AG08396 (cell line): ENCODE measurements at places on chromosomes 12 and 14.
A peak's percentile ranks its signal among the peaks of the same experiment; 100 is the strongest.

GRCh38 chr12:90229407-90230170, 521.0 kb upstream of the ATP2B1 start:
- DNase-seq: no peak

DNA sequence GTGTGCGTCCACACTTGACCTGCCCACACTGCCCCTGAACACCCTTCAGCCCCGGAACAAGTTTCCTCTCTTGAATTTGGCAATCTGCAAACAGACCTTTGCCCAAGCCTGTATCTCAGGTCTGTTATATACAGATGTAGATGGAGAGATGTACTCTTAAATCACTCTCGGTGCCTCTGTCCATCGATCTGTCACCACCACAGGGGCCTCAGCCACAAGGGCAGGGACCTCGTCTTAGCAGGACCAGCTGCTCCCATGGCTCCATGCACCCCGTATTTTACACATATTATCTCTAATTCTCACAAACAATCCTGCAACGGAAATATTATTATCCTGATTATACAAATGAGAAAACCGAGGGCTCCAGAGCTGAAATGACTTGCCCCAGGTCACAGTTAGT, 313.4 kb downstream of the BCL11B start:
- no peak for DNase-seq

- DNase-seq: no peak
Measured at GRCh38 chr14:49036984-49037516, 549.1 kb downstream of the RPS29 start.

DNA sequence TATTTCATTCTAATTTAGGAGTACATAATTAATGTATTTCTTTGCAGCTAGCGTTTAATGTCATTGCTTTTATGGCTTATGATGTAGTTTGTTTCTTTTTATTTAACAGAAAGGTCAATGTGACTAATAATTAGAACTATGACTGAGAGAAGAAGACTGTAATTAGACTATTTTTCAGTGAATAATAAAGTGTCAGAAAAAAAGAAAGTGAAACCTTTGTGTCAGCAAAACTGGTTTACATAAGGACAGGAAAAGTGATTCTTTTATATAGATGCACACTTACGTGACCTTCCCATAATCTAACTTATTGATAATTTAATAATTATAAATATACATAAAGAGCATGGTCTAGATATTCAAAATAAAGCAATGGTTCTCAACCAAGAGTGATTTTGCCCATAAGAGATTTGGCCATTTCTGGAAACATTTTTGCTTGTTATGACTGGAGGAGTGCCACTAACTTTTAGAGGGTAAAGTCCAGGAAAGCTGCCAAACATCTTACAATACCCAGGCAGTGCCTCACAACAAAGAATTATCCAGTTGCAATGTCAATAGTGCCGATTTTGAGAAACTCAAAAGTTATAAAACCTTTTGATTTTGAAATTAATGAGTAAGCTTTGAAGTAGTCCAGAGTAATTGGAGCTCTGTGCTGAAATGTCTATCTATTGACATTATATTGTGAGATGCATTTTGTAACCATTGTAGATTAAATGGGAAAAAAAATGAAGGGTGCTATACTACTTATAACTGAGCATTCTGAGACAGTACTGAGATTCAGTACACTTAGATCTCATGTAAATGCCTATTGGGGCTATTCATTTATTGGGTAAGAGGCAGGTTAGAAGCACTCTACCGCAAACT, 227.1 kb downstream of the C12orf50 start:
- DNase-seq: no peak

- no peak for DNase-seq
Measured at GRCh38 chr14:82146846-82147245, 613.2 kb upstream of the SEL1L start.

DNA sequence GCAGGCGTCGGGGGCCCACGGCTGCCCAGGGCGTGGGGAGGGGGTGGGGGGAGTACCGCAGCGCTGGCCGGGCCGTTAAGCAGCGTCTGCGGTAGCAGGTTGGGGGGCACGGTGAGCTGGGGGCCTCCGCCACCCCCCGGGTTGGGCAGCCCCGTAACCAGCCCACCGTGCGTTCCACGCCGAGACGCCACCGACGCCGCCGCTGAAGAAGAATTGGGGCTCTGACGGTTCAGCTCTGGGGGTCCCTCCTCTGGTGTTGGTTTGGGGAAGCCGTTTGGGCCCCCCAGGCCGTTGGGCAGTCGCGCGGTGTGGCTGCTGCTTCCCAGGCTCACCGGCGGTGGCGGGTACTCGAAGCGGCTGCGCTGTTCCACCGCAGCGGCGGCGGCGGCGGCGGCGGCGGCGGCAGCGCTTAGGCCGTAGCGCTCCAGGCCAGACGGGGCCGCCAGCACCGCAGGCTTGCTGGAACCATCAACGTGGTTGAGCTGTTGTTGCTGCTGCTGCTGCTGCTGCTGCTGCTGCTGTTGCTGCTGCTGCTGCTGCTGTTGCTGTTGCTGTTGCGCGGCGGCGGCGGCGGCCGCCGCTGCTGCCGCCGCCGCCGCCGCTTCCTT, 1.5 kb downstream of the IRF2BPL start:
- DNase-seq: peak; percentile 63

DNA sequence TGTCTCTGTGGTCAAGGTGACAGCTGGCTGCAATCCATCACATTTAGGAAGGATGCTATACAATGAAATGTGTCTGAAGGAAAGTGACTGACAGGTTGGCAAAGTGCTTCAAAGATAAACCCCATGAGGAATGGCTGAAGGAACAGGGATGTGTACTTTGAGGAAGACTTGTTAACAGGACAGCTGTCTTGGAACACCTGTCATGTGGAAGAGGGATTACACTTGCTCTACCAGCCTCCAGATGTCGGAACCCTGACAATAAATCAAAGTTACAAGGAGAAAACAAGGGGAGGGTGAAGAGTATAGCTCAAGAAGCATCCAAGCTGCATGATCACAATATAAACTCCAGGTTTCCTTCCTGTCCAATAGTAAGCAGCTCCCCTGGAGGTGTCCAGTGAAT, 147.8 kb upstream of the TMCC3 start:
- DNase-seq: no peak

DNA sequence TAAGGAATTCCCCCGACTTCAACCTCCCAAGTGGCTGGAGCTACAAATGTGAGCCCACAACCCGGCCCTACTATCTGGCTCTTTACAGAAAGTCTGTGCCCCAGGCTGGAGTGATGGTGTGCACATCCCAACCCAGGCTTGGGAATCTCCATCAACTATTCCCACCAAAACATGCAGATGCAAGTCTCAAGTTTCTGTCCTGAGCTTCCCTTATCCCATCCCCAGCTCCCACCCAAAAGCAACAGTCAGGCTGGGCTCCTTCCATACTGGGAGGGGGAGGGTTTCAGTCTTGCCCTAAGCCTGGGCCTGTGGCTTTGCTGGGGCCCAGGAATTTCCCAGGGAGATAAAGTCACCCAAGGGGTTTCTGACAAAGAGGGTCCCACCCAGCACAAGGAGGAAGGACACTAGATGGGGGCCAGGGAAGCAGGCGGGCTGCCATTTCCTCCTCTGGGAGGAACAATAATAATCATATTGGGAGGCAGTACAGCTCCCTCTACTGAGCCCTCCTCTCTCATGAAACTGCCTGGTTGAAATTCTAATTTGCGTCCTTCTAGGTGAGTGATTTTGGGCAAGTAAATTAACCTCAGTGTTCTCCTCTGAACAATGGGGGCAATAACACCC, 8.0 kb downstream of the SLC8B1 start:
- no peak for DNase-seq

DNA sequence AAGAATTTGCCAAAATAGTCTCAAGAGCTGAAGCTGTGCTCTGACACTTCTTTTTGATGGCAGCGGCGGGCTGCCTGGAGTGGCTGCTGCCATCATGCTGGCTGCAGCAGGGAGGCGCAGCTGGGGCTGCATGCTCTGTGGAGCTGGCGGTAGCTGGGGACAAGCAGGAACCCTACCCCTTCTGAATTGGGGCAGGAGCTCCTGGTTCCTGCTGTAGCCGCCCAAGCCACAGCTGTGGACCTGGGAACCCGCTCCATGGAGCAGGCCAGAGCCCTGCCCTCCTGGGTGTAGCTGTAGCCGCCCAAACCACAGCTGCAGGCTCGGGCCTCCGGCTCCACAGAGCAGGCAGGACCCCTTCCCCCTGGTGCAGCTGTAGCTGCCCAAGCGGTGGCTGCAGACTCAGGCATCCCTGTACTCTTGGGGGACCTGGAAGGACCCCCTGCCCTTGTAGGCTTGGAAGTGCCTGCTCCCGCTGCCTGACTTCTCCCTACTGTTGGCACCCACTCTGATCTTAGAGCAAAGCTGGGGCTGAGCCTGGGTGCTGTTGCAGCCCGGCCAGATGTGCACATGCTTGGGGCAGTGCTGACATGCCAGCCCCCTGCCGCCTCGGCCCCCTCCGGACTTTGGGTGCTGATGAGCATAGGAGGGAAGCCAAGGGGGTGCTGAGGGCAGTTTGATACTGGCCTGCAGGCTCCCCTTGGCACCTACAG, 33.3 kb downstream of the APAF1 start:
- DNase-seq: no peak

DNA sequence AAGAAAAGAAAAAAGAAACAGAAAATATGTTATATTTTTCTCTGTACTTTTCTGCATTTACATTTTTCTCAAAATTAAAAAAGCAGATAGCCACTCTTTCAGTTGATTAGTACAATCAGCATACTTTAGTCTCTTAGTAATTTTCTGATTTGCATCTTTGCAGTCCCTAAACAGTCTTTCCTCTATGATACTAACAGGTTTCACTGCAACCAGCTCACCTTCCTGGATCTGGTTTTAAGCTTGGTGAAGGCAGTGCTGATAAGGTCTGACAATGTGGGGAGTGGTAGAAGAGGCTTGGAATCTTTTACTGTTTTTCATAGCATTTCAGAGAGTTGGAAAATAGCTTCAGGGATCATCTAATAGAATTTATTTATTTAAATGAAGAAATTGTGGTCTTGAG, 457.6 kb downstream of the ZFP36L1 start:
- DNase-seq: no peak

- DNase-seq: no peak
Measured at GRCh38 chr12:25416516-25416915, 136.6 kb downstream of the LMNTD1 start.

DNA sequence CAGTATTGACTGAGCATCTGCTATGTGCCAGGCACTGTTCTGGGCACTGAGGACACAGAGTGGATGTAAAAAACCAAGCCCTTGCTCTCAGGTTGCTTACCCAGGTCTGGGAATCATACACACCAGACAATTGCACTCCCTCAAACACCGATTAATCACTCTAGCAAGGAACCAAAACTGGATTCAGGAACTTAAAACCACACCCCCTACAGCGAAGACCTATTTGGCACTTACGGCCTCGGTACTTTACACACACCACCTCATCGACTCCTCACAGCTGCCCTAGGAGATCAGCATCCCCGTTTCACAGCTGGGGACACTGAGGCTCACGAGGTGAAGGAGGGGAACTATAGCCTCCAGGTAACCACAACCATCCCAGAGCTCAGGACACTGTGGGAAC, 1.6 kb downstream of the GLTP start:
- DNase-seq: no peak

- DNase-seq: no peak
Measured at GRCh38 chr14:28426960-28427359, 339.6 kb upstream of the FOXG1 start.

DNA sequence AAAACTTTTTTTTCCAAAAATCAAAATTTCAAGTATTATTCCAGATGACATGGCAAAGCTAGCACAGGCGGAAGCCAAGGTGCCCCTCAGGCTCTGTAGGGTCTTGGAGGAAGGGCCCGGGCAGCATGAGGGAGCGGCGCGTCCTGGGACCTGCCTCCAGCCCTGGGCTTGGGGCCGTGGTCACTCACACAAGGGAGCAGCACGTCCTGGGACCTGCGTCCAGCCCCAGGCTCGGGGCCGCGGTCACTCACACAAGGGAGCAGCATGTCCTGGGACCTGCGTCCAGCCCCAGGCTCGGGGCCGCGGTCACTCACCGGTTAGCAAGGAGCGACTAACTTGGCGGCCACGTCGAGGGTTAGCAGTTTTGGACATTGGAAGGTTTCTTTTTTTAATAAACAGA, 11.9 kb upstream of the GOLGA3 start:
- DNase-seq: no peak

GRCh38 chr14:73762375-73762822, 48.2 kb upstream of the PNMA1 start:
- no peak for DNase-seq

GRCh38 chr14:29235991-29236390, 469.4 kb downstream of the FOXG1 start:
- no peak for DNase-seq

DNA sequence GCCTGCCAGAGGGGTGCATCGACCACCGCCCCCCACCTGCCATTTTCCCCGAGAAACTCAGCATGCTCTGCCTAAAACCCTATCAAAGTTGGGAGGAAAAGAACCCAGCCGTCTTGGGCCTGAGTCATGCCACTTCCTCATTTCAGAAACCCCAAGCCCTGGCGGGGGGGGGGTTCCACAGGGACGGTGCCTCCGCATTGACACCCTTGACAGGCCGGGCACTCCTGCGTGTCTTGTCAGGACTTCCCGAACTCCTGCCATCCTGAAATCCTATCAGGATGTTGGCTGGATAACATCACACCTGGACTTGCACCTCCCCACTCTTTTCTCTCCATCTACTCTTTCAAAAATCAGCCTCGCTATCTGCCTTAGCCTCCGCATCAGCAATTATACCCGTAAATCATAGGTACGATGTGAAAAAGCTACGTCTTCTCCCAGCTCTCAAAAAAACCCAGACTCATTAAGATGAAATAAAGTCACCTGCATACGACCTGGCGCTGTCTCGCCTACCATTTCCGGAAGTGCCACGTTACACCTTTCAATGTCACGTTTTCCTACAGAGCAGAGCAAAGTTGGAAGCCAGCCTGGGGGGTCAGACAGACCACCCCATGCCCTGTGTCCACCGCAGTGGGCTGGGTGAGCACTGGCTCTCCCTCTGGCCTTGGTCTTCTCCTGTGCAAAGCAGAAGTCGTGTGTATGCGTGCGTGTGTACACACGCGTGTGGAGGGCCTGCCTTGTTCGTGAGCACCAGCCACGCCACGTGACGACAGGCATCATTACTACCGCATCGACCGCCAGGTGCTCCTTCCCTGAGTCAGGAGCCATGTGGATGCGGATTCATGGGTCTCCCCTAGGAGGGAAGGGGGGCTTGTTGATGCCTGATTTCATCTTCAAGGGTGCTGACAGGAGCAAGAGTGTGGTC, 96.7 kb downstream of the RFLNA start:
- no peak for DNase-seq

GRCh38 chr12:67804168-67804567, 155.6 kb downstream of the DYRK2 start:
- DNase-seq: no peak
